ENCODE measurements at places on chromosomes 3 and 15.

DNA sequence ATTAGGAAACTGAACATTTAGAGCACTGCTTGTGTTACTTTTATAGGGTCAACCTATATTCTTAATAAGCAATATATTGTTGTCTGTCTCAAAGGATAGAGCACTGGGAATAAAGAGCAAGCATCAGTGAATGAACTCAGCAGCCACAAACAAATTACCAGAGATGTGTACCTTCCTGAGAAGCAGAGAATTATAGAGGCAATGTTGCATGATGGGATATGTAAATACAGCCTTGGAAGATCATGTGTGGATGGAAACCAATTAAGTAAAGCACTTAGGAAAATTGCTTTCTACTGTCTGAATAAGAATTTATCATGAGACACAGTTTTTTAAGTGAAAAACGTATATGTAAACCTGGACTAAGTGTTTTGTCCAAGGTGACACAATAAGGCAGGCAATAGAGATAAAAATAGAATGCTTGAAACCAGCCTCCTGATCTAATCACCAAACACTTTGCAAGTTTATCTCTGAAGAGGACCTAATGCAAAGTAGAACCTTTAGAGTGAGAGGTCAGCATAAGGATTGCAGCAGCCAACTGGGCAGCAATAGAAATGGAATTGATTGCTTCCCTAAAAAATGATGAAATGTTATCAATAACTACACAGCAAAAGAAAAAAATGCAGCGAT, 848.0 kb downstream of the TUSC7 start:
- no peak for DNase-seq

DNA sequence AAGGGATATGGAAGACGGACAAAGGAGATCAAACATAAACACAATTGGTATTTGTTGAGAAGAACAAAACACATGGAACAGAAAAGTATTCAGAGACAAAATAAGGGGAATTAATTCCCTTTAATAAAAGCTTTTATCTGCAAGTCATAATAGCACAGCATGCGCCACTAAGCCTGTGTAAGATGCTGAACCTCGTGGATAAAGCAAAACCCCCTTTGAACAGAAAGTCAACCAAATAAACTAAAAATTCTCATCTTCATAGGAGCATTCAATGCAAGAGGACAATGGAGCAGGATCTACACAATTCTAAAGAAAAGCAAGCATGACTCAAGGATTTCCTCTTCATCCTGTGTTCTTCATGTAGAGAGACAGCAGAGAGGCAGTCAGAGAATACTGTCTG, 274.3 kb upstream of the GOLGA6L4 start:
- no peak for DNase-seq

DNA sequence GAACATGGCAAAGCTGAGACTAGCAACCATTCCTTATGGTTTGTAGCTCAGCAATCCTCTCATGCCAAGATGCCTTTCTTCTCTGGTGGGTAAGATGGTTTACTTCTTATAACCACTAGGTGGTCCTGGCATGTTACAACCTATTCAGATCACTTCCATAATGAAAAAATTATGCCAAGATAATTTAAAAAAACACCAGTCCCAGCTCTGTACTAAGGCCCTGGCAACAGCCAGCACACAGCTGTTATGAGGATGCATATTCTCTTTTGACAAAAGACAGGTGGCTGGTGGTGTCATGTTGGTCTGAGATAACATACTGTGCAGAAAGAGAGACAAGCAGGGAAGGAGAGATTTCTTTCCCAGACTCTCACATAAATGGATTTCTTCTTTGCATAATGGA, 65.7 kb upstream of the FRMD4B start:
- no peak for DNase-seq

GRCh38 chr15:75695220-75695619, 17.4 kb downstream of the CSPG4 start:
- DNase-seq, result no peak

GRCh38 chr15:87547470-87548181, 708.9 kb downstream of the NTRK3 start:
- DNase-seq, result no peak

DNA sequence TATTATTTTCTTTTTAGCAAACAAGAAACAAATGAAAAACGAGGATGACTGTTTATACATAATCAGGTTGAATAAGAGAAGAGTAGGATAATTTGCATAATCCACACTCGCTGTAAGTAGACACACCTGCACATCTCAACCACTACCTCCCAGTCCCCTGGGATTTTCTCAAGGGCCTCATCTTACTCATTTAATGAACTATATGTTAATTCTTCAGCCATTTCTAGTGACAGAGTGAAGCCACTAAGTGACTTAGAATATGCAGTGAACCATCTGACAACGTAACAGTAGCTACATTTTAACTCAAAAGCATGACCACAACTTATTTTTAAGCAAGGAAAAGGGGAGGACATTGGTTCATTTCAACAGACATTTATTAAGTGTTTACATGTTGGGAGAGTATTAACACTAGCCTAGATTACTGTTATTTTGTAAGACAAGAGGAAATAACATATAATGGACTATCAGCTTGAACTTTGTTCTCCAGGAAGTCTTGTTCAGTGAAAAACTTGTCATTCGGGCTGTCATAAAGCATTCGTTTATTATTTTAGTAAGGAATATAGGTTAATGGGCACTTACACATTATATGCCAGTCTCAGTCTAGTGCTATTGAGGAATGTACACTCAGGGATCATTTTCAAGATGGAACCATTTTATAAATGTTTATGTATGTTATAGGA, 173.0 kb upstream of the ROBO2 start:
- DNase-seq, result no peak
